ENCODE measurements at places on chromosomes 3 and 15.

GRCh38 chr3:60514866-60515265, 736.4 kb downstream of the FHIT start:
- no peak for DNase-seq

DNA sequence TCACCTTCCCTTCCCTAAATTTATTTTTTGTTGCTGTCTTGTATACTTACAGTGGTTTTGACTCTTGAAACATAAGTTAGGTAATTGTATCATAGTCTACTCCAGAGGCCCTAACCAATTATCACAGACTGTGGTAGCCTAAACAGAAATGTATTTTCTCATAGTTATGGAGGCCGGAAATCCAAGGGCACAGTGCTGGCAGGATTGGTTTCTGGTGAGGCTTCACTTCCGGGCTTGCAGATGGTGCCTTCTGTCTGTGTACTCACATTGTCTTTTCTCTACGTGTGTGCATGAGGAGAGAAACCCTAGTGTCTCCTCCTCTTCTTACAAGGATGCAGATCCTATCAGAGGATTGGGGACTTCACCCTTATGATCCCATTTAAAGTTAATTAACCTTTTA, 290.2 kb upstream of the KCNMB2 start:
- DNase-seq: no peak

- no peak for DNase-seq
These were observed 139.1 kb downstream of the RTP4 start for GRCh38 chr3:187507266-187507665.

DNA sequence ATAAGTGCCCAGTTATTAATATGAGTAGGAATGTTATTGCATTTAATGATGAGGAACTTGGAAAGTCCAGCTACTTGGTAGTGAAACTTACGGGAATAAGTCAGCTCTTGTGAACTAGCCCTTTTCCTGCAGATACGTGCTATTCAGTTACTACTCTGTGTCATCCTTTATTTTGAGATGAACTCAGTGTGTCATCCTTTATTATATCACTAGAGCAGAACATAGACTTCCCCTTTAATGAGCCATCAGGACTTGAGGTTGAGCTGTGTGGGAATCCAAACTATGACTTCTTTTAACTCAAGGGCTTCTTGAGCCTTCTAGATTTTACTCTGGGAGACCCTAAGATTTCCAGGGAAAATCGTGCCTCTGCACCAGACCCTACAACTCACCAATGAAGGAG, 3.6 kb downstream of the ACTC1 start:
- no peak for DNase-seq

DNA sequence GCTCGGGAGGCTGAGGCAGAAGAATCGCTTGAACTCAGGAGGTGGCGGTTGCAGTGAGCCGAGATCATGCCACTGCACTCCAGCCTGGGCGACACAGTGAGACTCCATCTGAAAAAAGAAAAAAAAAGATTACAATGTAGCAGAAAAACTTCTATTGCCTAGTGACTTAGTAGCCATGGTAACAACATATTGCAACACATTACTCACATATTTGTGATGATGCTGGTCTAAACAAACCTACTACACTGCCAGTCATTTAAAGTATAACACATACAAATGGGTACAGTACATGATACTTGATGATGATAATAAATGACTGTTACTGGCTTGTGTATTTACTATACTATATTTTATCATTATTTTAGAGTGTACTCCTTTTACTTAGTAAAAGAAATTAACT, 125.6 kb downstream of the PLOD2 start:
- DNase-seq: no peak

- no peak for DNase-seq
These were observed 24.3 kb upstream of the GCNT3 start for GRCh38 chr15:59587085-59587826.

DNA sequence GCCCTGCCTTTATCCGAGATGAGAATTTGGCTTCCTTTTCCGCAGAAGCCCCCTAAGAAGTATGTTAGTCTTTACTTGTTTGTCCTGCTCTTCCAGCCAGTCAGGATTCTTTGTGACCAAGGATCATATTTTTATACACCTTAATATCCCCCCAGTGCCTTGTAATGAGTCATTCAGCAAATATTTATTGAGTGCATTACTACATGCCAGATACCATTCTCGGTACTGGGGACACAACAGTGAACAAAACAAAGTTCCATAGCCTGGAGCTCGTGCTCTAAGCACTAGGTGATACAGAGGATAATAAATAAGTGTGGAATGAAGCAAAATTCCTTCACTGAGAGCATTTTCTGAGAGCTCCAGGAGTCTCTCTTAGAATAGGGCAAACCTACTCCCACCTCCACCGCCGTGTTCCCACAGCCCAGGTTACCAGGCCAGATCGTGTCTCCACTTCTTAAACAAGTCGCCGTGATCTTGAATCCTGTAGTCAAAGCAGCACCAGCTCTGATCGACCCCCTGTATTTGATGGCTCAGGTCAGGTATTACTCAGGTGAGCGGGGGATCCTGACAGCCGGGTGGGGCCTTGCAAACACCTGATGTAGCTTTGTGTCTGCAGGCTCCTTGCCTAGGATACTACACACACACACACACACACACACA, 18.5 kb downstream of the TTC21A start:
- no peak for DNase-seq

DNA sequence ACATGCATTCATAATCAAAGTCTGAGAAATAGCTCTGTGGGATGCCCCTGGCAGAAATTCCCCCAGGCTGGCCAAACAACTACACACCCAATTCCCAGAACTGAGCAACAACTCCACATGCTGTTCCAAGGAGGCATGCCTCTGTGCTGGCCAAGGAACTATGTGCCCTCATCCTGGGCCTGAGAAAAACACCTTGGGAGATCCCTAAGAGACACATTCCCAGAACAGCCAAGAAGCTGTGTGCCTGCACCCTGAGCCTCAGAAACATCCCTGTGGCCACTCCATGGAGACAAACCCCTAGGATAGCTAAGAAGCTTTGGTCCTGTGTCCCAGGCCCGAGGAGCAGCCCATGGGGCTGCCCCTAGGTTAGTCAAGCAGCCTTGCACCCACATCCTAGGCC, 92.3 kb upstream of the MME start:
- no peak for DNase-seq

DNA sequence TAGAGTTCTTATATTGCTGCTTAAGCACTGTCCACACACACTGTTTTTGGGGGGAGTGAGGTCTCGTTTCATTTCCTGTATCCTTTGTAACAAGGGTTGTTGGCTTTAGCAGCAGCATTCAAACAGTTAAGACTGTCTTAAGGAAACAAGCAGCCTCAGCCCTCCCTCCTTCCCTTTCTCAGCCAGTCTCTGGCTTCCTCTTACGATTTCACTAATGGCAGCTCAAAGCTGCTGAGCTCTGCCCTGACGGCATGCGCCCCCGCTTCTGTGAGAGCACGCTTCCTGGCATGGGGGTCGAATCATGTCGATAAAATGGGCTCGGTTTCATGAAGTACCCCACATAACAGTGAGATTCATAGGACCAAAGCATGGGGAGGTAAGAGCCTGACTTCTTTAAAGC, 105.0 kb downstream of the KLHL25 start:
- DNase-seq: peak; percentile 64

GRCh38 chr15:93359060-93359408, 270.0 kb upstream of the RGMA start:
- no peak for DNase-seq

GRCh38 chr15:54307252-54307902, 329.1 kb downstream of the UNC13C start:
- no peak for DNase-seq

DNA sequence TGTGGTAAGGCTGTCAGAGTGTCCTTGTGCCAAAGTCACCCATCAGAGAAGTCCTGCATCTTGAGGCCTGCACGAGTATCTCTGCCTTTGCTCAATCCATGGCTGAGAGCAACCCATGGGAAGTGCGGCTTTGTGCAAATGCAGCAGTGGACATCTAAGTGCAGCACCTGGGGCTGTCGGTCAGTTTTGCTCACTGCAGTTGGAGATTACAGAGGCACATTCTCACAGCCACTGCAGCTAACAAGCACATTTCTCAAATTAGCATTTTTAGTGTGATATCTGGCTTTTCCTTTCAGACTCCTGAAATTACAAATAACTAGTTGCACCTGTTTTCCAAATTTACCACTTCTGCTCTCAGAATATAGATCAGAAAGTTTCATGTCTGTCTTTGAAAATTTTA, 81.5 kb upstream of the DAZL start:
- DNase-seq: no peak

- DNase-seq: no peak
These were observed 5.5 kb downstream of the CCR4 start for GRCh38 chr3:32956750-32957570.

DNA sequence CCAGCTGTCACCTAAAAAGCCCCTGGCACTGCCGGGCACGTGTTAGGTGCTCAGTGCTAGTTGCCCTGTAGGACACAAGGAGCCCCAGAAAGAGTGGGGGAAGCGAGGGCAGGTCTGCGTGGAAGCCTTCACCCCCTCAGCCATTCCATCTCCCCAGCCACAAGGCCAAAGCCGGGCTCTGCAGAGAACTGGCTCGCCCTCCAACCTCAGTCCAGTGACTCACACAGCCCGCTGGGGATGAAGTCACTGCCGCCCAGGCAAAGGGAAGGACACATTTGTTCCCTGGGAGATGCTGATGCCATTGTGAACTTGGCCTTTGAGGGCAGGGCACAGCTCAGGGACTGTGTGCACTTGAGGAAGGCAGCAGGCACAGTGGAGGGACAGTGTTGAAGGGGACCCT, 48.1 kb downstream of the IQSEC1 start:
- no peak for DNase-seq

DNA sequence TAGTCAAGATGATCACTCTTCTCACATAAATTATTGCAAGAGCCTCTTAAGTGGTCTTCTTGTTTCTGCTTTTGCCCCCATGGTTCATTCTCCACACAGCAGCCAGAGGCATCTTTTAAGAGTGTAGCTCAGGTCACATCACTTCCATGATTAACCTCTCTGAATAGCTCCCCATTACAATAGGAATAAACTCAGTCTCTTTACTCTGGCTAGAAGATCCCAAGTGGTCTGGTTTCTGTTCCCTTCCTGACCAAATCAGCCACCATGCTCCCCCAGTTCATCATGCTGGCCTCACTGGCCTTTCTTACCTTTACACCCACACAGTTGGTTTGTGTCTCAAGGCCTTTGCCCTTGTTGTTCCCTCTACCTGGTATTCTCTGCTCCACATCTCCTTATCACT, 8.2 kb downstream of the HHATL start:
- DNase-seq: no peak

GRCh38 chr3:129576514-129577352, 29.7 kb downstream of the PLXND1 start:
- peak; percentile 45 for DNase-seq

- DNase-seq: peak; percentile 49
These were observed at the start of gene FAH for GRCh38 chr15:80152896-80153876. FAH (plus strand) TSS chr15:80152999; CDS start chr15:80153055, 56 bp downstream.

- DNase-seq: no peak
These were observed 119.2 kb downstream of the OSBPL10 start for GRCh38 chr3:31861826-31862225.

GRCh38 chr3:120469440-120469839, 18.6 kb upstream of the FSTL1 start:
- no peak for DNase-seq

- DNase-seq: no peak
These were observed 313.3 kb downstream of the SATB1 start for GRCh38 chr3:18111796-18112232.

DNA sequence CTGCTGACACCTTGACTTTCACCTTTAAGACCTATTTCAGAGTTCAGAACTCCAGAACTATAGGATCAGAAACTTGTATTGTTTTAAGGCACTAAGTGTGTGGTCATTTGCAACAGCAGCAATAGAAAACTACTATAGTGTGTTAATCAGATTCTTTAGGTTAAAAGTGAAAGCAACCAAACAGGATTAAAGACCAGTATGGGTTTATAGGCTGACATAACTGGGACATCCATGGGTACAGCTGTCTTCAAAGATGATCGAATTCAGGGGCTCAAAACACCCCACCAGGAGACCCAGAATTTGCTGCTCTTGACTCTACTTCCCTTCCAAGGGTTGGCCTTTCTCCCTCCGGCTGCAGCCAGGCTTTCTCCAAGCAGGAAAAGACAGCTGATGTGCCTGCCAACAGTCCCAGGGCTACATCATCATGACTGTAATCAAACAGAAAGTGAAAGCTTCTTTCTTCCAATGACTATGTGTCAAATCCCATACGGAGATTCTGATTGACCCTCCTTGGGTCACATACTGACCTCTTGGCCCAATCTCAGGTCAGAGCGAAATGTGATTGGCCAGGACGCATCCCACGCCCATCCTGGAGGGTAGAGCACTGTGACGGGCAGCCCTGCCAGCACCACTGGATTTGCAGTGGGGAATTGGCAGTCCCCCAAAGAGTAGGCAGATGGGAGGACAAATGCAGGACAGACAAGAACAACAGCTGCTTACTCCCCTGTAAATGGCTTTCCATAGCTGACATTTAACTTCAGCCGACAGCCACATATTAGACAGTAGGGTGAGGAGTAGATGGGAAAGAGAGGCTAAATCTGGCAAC, 51.4 kb upstream of the RNF7 start:
- no peak for DNase-seq

GRCh38 chr15:25060996-25061620, 106.3 kb downstream of the SNRPN start:
- DNase-seq: no peak

- DNase-seq: no peak
These were observed 521.5 kb downstream of the GRM7 start for GRCh38 chr3:7382293-7383010.

DNA sequence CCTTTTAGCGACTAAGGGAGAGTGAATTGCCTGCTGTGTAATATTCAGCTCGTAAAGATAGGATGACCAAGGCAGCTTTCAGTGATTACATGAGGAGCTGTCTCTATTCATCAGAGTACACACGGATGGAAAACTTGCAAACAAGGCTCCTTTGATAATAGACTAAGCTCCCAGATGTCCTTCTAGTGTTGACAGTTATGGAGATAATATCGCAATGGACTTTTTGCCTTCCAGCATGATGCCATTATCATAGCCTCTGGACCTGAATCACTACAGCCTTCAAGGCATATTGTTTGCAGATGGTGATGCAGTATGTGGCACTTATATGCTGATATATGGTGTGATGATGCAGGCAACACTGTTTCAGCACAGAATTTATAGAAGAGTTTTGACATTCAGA, 93.9 kb downstream of the ECT2 start:
- no peak for DNase-seq

DNA sequence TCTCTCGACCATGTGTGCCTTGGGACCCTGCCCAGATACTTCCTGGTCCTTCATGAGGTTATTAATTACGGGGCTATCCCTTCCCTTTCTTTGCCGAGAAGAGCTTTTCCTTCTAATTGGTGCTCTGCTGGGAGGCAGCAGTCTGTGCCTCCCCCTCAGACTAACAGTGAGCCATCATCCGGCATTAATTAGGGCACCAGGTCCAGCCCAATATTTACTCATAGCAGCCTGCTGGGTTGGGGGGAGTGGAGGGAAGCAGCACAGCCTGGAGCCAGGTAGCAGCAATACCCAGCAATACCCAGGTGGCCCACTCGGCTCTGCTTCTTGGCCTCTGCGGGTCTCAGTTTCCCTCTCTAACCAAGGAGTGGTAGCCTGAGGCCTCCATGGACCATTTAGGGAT, 20.1 kb downstream of the CACNA2D2 start:
- no peak for DNase-seq

All from activated naive CD4-positive, alpha-beta T cell treated with Interleukin-2 at 50 U/mL for 16 hours (primary cell).